ENCODE measurements at places on chromosomes 5 and 9. TPM values are rescaled to one million over a fixed set of nuclear protein-coding genes. Genes with fewer than 3 reads are reported as not detected.

- DNase-seq: no peak
Observed at GRCh38 chr5:59116231-59116865, 533.5 kb downstream of the RAB3C start.

GRCh38 chr9:128084746-128085145, 16.7 kb downstream of the SLC25A25 start:
- no peak for DNase-seq

The FOXD4L6 gene
- total RNA-seq: not detected

DNA sequence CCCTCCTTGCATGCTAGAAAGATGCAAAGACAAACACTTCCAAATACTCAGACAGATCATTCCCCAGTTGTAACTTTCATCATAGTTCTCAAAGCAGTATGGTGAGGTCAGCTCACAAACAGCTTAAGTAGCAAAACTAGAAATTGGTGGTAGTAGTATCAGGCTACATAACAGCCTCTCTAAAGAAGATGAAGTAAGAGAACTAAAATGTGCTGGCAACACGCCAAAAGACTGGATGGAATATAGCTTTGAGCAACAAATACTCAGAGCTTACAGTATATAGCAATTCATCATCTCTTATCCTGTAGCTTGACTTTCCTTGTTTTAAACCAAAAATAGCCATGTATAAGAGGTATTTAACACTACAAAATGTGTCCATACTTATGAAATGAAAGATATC, 7.5 kb downstream of the PFDN1 start:
- DNase-seq: peak; percentile 55

DNA sequence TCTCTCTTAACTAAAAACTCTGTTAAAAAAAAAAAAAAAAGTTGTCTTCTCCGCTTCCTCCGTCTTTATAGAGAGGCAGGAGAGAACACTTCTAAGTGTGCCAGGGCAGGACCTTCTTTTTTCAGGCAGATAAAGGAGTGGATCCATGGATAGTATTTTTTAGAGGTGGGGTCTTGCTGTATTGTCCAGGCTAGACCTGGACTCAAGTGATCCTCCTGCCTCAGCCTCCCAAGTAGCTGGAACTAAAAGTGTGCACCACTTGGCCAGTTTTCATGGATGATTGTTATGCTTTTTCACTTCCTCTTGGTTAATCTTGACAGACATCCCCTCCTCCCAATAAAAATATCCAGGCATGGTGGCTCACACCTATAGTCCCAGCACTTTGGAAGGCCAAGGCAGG, 20.0 kb upstream of the GNE start:
- DNase-seq: no peak

DNA sequence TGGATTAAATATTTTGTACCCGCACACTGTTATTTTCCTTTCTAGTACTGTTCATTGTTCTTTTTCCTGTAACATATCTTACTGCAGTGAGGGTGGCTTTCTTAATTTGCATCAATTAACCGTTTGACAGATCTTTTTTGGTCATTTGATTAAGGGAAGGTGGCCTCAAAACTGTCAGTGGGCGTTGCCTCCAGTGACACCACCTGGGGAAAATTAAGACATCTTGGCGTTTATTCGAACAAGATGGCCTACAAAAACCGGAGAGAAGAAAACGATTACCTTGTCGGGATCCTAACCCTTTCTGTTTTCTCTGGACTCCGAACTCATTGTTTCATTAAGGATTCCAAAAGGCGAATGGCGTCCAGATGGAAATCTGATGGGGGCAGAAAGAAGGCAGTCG, 2.0 kb downstream of the BASP1 start:
- DNase-seq: no peak

DNA sequence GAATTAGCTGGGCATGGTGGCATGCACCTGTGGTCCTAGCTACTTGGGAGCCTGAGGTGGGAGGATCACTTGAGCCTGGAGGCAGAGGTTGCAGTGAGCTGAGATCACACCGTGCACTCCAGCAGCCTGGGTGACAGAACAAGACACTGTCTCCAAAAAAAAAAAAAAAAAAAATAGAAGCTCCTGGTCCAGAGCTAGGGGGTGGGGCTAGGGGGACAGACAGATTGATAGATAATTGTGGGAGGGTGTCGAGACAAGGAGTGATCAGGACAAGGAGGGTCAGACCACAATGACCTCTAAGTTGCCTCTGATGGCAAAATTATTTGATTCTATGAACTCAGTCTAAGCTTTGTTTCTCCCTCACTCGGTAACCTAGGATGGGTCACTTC, 6.6 kb upstream of the PHF19 start:
- DNase-seq: no peak

The RORB gene
- total RNA-seq: 0.78 TPM

The MRPL50 gene
- 3.6 TPM for total RNA-seq

DNA sequence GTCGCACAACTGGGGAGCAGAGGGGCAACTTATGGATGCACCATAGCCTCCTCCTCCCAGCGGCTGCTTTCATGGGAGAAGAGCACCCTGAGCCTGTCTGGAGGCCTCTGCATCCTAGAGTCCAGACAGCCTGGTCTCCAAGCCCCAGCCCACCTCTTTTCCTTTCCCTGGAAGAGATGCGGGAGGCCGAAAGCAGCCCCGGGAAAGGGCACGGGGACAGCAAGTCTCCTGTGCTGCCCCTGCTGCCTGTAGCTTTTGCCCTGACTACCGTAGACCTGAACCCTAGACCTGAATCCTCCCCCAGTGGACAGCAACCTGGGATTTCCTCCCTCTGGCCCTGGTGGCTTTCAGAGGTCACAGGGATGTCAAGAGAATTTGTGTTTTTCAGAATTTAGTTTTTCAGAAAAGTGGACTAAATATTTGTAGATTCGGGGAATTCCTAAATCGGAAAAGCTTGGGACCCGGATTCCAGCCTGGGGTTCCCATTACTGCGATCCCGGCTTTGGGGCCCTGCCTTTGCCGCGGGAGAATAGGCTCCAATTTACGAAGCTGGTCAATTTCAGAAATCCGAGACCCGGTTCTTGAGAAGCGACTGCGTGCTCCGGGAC, 4.3 kb upstream of the PITX1 start:
- no peak for DNase-seq

The SEMA4D gene
- 18.1 TPM for total RNA-seq

DNA sequence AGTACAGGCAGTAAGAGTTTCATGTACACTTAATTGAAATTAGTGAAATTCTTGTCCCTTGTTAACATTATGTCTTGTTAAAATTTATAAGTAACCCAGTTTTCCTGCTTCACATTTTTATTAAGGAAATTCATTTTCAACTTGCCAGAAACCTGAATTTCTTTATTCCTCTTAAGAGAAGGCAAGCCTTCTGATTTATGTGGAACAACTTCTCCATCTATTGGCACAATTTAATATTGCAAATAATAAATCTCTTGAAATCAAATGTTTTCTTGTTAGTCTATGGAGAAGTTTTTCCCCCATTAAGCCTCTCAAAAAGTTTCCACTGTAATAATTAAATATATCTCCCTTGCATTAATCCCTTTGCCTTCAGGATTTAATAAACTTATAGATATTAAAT, 33.8 kb upstream of the ACO1 start:
- no peak for DNase-seq

The PCDHB2 gene
- total RNA-seq: 1.8 TPM

The FBXL7 gene
- total RNA-seq: 3.1 TPM

The ADRB2 gene
- total RNA-seq: 4.6 TPM

DNA sequence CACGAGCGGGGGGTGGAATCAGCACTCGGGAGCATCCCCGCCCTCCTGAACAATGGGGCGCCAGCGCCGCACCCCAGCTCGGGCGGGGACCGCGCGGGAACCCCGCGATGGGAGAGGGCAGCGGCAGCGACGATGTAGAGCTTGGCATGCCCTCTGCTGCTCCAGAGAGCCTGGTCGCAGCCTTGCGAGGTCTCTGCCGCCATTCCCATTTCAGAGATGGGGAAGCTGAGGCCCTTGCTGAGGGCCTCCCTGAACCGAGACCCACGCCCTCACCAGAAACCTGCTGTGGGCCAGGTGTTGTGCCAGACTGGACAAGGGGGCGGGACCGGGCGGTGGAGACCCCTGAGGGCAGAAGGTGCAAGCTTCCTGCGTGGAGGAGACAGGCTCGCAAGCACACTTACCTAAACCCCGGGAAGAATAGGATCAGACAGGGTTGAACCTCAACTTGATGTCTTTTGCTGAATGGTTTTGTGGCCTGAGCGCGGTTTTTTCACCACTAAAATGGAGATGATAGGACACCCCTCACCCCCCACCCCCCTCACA, 647 bp upstream of the MEGF9 start:
- DNase-seq: no peak

The DOCK8 gene
- total RNA-seq: 10.9 TPM

- DNase-seq: no peak
Observed at GRCh38 chr9:36961051-36961450, 73.0 kb downstream of the PAX5 start.

DNA sequence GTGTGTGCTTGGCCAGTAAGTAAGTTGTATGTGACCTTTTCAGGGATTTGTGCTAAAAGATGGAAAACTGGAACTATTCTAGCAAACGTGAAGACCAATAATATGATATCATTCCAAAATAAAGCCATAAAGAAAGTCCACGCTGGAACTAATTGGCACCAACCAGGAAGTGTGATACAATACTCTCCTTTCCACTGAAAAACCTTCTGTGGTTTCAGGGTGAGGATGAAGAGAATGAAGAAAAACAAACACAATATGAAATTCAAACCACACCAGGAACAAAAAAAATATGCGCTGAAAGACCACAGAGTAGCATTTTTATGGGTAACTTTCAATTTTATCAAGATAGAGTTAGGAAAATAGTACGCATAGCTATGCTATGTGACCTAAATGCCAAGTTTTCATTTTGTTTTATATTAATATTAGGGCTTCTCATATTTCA, 105.8 kb downstream of the EFNA5 start:
- DNase-seq: no peak

The HMGXB3 gene
- total RNA-seq: 22.6 TPM

DNA sequence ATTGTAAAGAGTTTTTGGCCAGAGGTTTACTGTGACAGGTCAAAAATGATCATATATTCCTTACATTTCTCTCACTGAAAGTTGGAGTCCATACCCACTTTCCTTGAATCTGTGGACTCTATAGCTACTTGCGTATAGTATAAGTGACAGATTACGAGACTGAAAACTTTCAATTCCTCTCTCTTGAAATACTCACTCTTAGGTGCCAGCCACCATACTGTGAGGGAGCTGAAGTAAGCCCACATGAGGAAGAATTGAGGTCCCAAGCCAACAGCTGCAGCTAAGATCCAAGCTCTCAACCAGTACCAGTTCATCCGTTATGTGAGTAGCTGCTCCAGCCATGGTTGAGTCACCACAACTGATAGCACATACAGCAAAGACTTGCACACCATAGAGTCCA, 128.1 kb upstream of the FAM174A start:
- no peak for DNase-seq

DNA sequence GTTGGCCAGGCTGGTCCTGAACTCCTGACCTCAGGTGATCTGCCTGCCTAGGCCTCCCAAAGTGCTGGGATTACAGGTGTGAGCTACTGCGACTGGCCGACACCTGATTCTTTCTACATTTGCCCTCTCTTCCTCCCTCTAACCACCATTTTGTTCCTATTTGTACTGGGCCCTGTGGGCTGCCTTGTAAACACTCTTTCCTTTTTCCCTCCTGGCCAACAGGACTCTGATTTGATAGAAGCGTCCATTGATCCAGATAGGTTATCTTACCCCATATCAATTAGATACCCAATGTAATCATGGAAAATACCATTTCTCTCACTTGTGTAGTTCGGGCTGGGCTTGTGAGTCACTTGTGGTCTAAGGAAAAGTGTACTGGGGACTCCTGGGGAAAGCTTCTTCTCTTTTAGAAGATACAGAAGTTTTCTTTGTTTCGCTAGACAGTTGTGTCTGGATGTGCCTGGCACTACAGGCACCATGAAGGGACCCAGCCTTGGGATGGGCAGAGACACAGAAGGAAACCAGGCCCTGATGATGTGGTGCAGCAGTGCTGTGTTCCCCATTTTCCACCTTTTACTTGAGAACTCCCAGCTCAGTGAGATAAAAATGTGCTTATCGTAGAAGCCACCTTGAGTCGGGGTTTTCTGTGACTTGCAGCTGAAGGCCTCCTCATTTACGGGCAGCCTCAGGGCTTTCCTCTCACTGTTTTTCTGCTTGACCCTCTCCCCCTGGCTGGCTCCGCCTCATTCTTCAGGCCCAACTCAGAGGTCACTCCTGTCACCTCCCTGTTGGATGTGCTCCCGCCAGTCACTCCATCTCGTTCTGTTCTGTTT, 32.8 kb upstream of the CPEB4 start:
- DNase-seq: no peak

DNA sequence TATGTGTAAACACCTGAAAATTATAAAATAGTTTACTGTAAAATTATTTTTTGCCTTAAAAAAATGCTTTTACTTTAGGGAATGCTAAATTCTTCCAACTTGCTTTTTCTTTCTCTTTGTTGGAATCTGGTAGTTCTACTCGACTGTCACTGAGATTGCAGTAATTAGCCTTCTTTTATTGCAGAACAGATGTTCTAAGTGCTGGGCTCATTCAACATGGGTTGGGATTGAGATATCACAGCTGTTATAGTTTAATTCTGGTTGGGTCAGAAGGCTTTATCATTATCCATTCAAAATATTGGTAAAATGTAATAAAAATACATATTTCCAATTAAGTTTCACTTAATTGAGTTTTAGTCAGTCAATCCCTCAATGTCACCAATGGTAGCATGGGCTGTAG, 686.7 kb downstream of the CDH18 start:
- no peak for DNase-seq

The SPAAR gene
- total RNA-seq: 7.3 TPM

GRCh38 chr5:62896121-62896893, 317.7 kb downstream of the LRRC70 start:
- no peak for DNase-seq

DNA sequence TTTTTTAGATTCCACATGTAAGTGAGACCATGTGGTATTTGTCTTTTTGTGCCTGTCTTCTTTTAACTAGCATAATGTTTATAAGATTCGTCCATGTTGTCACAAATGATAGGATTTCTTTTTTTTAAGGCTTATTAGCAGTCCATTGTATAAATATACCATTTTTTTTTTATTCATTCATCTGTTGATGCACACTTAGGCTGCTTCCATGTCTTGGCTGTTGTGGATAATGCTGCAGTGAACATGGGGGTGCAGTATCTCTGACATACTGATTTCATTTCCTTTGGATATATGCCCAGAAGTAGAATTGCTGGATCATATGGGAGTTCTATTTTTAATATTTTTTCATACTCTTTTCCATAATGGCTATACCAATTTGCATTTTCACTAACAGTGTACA, 48.7 kb downstream of the KIAA1958 start:
- DNase-seq: no peak

The CSF1R gene
- total RNA-seq: 13.5 TPM

GRCh38 chr5:169294621-169295020, 6.3 kb downstream of the SLIT3 start:
- DNase-seq: no peak

The PCDHB7 gene
- 0.52 TPM for total RNA-seq

The DMRT3 gene
- total RNA-seq: not detected

- DNase-seq: no peak
Observed at GRCh38 chr9:78756813-78757510, 460.0 kb downstream of the PSAT1 start.

The SPINK13 gene
- 5.7 TPM for total RNA-seq

The PLPPR1 gene
- total RNA-seq: 0.26 TPM

The ARL10 gene
- total RNA-seq: 2.9 TPM

GRCh38 chr9:99896119-99896518, 10.3 kb upstream of the STX17 start:
- no peak for DNase-seq

- DNase-seq: no peak
Observed at GRCh38 chr9:38000735-38001134, 68.3 kb downstream of the SHB start.
